ENCODE measurements at places on chromosomes 2 and 18.

- DNase-seq, result no peak
Observed at GRCh38 chr2:46690825-46691224, 211.5 kb downstream of the TMEM247 start.

- no peak for DNase-seq
Observed at GRCh38 chr2:42284019-42284418, 77.0 kb downstream of the COX7A2L start.

- no peak for DNase-seq
Observed at GRCh38 chr2:10132996-10133647, 10.6 kb downstream of the RRM2 start.

DNA sequence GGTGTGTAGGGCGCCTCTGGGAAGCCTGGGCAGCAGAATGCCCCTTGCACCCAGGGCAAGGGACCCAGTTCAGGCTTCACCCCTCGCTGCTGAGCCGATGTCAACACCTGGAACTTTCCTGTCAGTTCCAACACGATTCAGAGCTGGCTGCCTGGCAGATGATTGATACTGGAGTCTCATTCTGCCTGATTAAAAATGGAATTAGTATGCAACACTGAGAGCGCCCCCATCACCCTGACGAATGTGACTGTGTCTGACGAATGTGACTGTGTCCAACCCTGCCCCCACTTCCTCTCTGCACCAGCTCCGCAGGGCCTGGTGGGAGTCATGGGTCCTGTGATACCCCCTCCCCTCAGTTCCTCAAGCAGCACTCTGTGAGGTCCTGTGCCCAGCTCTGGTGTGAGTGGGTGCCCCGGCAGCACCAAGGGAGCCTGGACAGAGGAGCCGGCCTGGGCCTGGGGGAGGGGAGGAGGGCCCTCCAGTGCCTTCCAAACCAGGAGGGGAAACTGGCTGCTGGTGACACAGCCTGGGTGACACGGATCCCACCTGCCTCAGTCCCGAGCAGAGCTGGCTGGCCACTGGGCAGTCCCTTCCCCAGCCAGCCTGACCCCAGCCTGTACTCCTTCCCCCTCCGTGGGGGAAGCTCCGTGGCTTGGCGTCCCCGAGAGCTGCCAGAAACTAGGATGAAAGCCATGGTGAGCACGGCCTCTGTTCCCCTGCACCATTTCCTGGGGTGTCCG, 41.4 kb upstream of the ALPP start:
- DNase-seq, result peak; percentile 6

GRCh38 chr2:59957504-59957903, 596.0 kb downstream of the BCL11A start:
- no peak for DNase-seq

DNA sequence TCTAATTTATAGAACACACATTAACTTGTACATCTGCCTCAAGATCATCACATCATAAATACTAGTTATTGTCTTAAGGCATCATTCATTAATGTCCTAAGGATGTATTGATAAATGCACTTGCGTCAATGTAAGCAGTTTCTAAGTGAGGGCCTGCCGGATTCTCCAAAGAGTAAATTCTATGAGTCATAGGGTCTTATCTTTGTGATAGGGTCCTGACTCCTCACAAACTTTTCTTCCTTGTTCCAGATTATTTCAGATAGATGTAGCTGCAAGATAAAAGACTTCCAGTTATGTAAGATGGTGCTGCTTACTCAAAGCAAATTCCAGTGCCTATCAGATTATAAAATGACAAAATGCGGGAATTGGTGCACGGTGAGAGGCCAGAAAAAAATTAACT, 315.0 kb upstream of the SLC39A10 start:
- DNase-seq, result no peak

DNA sequence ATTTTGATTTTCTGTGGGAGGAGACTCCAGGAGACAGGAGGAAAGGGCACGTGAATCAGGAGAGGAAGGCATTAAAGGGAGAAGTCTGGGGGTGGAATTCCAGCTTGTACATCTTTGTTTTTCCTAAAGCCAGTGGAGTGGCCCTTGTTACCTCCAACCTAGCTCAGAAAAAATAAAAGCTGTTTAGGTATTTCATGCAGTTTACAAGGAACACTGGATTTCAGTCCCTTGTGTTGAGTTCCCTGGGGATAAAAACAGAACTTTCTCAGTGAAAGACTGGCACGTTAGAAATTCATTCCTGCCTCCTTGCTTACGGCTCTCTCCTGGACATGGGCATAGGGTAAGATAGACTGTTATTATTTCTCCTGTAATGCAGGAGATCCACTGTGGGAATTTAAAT, 170.2 kb downstream of the ZEB2 start:
- no peak for DNase-seq

DNA sequence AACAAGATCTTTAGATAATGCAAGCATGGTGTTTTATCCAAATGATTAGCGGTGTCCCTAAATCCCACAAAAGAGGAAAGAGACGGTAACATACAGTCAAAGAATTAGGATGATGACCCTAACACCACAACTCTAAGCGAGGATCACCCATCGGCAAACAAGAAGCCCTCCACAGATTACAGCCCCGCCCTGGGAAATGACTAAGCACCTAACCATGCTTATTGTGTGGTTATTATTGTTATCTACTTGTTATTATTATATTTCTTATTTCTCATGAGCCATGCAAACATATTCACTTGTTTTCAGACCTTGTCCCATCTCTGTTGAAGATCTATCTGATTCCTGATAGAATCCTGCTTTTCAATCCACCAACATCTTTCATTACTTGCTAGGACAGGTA, 651.3 kb downstream of the NYAP2 start:
- DNase-seq, result no peak

DNA sequence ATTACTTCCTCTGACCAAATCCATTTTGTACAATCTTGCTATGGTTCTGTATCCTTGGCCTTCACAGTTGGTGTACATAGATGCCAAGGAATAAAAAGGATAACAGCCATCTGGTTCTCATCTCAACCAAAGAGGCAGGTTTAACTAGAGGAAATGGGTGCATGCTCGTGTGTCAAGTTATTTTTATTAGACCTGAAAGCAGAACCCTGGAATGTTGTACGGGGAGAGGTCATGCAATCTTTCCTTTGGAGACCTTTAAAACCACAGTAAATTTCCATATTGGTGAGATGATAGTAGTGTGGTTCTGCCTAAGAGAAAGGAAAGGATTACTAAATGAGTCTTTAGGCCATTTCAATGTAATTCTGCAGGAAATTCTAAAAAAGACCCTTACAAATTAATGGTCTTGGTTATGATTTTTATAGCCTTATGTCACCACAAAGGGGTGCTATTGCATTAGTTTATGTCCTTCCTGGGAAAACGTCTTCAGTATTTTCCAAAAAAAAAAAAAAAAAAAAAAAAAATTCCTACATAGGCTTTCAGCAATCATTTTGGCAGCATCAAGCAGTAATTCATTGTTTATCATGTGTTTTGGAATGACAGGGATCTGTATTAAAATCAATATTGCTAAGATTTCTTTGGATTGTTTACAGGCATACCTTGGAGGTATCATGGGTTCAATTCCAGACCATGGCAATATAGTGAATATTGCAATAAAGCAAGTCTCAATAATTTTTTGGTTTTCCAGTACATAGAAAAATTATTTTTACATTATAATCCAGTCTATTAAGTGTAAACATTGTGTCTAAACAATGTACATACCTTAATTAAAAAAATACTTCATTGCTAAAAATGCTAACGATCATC, 270.8 kb downstream of the NYAP2 start:
- DNase-seq, result no peak

DNA sequence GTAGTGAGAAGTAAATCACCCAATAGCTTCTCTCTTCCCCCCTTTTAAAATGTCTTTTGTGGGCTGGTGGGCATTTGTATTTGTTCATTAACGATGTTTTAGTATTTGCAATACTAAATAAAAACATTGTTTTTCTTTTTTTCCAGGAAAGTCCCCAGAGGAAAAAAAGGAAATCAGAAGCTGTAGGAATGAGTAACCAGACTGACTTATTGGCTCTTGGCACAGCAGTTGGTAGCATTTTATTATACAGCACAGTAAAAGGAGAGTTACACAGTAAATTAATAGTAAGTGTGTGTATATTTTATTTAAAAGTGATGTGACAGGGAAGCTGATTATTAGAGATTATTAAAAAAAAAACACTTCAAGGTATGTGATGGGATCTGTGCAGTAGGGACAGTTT, 7.4 kb downstream of the WDR43 start:
- no peak for DNase-seq

DNA sequence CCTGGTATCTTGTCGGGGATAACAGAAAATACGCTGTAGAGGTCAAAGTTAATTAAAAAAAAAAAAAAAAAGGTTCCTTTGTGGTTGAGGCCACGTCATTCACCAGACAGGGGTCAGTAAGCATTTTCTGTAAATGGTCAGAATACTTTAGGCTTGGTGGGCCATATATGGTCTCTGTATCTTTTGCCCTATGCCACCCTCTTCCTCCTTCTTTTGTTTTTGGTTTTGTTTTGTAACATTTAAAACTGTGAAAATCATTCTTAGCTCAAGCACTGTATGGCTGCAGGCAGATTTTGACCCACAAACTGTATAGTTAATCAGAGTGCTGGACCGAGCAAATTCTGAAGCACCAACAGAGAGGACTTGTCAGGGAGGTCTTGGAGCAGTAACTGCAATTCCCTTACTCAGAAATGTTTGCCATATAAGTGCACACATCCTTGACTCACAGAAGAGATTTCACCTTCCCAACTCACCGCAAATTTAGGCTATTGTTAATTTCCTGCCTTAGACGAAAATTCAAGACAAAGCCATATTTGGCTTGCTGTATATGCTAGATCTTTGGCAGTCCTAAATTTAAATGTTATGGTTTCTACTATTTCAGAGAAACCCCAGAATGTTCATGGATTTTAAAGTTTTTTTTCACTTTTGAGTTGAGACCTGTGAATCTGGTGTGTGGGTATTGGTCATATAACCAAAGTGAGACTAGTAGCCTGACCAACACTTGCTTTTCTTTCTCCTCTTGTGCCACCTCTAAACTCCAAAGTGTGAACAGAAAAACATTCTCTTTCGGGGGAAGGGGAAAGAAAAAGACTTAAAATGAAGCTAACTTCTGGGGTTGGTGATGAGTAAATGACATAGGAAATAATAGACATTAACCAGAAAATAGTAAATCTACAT, 65.4 kb downstream of the DOCK10 start:
- DNase-seq, result no peak

DNA sequence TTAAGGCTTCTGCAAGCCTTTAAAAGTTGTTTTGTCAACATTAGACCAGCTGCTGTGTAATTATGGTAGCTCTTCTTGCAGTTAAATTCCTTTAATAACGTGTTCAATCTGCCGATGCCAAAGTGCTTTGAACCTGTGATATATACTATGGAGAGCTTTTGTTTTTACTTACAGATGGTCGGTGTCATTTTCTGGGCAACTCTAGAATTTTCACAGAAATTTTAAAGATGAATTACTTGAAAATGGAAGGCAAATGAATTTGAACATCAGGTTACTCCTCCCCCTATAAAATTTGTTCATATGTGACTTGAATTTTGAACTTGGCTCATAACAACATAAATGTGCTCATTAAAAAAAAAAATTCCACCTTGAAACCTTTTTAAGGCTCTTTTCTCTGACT, 23.0 kb downstream of the LYPD6 start:
- DNase-seq, result no peak

- DNase-seq, result no peak
Observed at GRCh38 chr2:9373047-9373446, 50.3 kb downstream of the ITGB1BP1 start.

DNA sequence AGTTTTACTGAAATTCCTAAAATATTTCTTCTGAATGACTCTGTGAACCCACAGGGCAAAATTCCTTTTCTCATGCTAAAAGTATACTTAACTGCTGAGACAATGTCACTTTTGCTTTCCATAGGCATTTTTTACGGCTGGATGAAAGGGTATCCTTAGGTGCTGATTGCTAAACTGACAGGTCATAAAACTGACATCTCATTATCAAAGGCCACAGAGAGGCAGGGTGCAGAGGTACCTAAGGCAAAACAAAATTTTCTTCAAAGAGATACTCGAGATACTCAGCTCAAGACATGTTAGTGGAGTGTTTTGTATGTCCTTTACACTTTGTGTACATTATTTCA, 62.0 kb upstream of the WDR75 start:
- DNase-seq, result no peak

DNA sequence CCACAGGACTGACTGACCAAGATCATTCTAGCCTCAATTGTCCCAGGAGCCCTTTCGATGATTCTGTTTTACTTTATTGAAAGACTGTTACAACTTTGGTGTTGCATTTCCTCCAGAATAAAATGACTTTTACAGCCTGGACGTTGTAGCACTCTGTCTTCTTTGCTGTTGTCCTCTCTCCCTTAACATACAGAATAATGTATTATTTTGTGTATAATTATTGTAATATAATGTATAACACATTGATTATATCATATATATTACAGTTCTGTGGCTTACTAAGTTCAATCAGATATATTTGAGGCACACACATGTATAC, 380 bp upstream of the FANCL start:
- no peak for DNase-seq

- no peak for DNase-seq
Observed at GRCh38 chr2:1973636-1974035, 229.3 kb upstream of the PXDN start.

- DNase-seq, result peak; percentile 54
Observed at GRCh38 chr2:86372641-86373502, 35.4 kb upstream of the REEP1 start.

DNA sequence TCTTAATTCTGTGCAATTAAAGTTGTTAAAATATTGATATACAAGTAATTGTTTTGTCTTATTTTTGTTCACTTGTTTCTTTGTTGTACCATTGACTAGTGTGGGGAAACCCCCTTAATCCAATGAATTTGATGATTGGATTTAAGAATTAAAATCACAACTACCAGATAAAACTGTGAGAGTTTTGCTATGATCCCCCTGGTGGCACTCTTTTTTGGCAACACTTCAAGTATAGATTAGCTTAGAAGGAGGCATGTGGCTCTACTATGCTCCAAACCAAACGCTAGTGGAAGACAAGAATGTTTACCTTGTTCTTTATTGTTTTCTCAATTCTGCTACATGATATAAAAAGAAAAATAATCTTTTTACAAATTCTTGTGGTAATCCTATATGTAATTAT, 477.8 kb upstream of the ETAA1 start:
- DNase-seq, result no peak

DNA sequence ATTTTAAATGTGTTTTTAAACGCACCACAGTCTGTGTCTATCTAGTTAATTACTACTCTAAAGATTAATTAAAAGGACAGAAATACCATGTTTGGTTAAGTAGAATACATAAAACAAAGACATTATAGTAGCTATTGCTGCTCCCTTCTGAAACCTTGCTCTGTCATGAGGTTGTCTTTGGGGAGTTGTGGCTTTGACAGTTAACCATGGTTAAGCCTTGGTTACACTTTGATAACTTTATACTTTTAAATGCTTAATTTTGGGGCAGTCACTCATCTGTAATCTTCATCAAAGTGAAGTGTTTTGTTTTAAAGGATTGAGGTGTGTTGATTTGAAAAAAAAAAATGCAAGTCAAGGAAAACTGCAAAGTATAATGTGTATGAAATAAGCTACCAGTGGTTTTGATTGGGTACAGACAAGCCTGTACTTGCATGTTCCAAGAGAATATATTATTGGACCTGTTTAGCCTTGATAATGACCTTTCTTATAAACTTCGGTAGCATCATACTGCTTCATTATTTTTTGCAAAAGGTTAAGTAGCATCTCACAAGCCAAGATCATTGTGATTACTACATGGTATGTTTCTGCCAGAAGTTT, 29.8 kb upstream of the TBR1 start:
- no peak for DNase-seq

- DNase-seq, result no peak
Observed at GRCh38 chr2:38178119-38178518, 102.2 kb upstream of the CYP1B1 start.

- DNase-seq, result no peak
Observed at GRCh38 chr2:30306522-30306921, 75.2 kb downstream of the LBH start.

- no peak for DNase-seq
Observed at GRCh38 chr2:45905632-45905958, 254.1 kb downstream of the PRKCE start.

Data from WTC11 (cell line).